ENCODE measurements at places on chromosomes 3 and 15.

GRCh38 chr3:123034120-123034519 is 6.6 kb upstream of the SEMA5B start:
- DNase-seq, result no peak

DNA sequence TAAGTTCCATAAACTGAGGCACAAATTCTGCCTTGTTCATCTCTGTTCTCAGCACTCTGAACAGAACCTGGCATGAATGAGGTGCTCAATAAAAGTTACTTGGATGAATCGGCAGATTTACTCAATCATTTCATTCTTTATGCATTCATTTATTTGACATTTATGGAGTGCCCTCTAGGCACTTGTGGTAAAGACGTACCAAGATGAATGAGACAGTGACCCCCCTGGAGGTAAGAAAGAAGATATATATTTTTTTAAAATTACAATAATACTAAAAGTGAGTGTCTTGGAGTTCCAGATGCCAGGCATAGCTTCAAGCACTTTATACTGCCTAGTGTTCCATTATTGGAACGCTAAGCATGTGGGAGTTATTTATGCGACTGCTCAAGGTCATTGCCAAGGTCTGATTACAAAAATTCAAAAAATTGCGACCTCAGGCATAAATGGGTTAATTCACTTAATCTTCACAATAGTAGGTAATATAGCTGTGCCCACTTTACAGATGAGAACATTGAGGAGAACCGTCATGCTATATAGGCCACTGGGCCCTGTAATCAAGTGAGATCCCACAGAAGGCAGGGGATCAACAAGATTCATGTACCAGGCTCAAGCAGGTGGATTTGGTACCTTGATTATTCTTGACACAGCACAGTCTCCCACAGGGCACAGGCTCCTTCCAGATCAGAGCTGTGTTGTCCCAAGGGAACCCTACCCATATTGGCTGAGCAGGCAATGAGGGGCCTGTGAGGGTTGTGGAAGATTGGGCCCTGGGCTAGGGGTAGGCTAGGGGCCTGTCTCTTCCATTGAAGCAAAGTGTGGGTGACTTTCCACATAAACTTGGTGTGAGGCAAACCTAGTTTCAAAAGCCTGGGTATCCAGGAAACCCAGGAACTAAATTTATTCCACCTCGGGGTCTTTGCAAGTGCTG is 10.7 kb downstream of the XIRP1 start:
- DNase-seq, result no peak

- DNase-seq, result no peak
Measured at GRCh38 chr3:72043204-72044133, 258.5 kb upstream of the PROK2 start.

DNA sequence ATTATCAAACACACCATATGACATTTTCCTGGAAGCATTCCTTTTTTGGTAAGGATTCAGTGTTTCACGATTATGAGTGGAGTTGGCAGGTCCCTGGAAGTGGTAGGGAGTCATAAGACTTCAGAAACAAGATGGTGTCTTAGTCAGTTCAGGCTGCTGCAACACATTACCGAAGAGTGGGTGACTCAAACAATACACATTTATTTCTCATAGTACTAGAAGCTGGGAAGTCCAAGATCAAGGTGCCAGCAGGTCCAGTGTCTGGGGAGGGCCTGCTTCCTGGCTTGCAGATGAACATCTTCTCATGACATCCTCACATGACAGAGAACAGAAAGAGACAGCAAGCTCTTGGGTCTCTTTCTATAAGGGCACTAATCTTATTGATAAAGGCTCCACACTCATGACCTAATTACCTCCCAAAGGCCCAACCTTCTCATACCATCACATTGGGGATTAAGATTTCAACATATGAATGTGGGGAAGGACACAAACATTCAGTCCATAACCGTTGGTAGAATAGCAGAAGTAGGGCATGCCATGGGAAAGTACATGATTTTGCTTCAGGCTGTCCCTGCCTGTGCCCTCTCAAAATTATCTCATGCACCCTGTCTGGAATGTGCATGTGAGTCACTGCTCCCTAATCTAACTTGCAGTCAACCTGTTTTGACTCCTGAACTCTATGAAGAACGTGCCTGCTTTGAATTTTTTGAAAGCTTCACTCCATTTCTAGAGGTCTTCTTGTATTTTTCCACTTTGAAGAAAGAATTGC is 72.5 kb downstream of the GTPBP8 start:
- no peak for DNase-seq

- DNase-seq, result no peak
Measured at GRCh38 chr3:187997946-187998561, 155.9 kb upstream of the LPP start.

DNA sequence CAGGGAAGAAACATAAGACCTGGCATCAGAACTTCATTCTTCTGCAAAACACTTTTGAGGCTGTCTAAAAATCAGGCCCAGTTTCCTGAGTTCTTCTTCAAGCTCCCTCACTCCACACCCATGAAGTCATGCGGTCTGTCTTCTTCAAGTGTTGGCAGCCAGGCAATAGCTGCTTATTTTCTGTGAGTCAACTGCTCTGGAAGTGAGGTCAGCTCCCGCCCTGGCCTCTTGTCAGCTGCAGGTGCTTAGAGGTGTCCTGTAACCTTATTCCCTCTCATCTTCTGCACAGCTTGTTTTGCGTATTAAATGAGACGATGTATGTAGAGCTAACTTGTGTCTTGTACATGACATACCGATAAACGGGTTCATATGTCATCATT is 226.1 kb downstream of the ADAMTS17 start:
- no peak for DNase-seq

DNA sequence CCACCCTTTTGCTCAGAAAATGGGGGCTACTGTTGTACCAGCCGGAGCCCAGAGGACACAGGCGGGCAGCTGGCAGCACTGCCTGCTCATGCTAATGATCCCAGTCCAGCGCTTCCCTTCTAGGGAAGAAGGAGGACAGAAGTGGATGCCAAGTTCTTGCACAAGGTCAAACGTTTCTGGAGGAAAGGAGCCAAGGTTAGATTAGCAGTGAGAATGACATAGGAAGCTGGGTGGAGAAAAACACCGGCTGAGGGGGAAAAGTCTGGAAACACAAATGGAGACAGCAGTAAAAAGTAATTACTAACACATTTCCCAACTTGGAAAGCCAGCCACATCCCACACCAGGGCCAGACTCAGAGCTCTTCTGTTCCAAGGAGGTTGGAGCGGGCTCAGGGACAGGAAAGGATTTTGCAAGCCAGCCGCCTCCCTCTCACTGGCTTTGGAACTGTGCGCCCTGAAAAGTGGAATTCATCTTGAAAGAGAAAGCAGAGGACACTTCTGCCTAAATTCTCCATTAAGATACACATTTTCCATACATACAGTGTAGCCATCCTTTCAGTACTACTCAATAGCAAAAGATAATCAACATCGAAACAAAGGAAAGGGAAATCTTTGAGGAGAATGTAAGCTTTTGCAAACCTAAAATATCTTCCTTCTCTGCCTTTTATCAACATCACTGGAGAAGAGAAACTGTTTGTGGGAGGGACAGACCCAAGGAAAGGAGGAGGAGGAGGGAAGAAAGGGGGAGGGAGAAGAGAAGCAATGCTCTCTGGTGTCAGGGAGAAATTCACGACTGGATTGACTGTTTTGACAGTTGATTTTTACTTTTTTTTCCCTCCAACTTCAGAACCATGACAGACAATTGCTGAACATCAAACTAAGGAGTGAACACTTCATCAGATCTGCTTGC is 133.6 kb downstream of the CD47 start:
- DNase-seq, result no peak

DNA sequence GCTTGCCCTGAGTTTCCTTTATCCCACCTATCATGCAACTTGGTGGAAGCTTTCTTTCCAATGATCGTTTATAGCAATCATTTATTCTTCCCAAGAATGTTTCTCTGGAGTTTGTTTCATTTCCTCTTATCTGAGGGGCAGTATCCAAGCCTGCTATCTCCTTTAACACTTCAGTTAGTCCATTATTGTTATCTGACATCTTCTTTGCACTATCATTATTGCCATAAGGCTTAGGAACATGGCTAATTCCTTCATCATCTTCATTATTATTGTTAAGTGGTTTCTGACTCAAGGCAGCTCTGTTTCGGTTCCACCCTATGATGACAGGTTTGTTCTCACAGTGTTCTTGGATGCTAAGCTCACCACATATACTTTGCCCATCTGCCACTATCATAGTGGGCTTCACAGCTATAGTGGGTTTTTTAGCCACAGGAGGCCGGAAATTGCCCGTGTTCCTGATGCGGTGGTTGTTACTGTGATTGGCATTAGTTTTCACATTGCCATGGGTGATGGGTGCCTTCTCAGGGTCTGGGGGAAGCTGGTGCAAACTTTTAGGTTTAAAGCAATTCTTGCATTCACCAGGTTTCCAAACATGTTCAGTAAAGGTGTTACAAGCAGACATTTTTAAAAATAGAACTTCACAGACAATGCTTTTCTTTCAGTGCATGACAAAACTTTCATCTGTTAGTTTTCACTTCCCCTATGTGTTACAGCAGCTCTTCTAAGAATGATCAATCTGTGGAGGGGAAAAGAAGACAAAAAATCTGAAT is 110.6 kb upstream of the TSPAN3 start:
- DNase-seq, result no peak

GRCh38 chr3:122391681-122392446 is 7.9 kb downstream of the FAM162A start:
- no peak for DNase-seq

DNA sequence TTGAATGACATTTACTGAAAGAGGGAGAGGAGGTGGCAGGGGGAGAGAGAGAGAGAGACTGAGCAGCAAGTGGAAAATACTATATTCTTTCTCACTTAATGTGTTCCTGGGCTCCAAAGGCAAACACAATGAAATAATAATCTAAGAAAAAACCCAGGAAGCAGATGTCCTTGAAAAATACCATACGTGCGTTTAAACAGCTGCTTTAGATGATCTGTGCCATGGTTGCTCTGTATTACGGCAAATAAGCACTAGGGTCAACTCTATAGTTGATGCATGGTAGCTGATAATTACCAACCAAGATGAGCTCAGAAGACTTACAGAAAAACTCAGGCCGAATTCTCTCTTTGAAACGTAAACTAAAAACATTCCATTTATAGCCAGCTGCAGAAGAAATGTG is 410.3 kb upstream of the TBL1XR1 start:
- DNase-seq, result no peak

GRCh38 chr3:39651993-39652739 is 157.2 kb upstream of the MYRIP start:
- DNase-seq, result no peak

- DNase-seq, result no peak
Measured at GRCh38 chr3:196336319-196337145, 1.7 kb downstream of the TM4SF19 start.

DNA sequence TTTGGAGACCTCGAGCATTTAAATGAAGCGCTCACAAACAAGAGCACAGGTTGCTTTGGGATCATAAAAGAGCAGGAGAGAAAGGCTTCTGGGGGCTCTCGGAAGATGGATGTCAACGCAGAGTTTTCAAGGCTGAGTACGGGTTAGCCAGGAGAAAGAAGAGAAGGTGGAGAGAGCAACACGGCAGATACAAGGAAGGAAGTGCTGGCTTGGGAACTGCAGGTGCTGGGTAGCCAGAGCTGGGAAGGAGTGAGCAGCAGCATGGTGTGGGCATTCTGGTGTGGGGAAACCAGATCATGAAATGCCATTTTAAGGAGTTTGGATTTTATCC is 580 bp upstream of the RUBCN start:
- DNase-seq, result no peak

DNA sequence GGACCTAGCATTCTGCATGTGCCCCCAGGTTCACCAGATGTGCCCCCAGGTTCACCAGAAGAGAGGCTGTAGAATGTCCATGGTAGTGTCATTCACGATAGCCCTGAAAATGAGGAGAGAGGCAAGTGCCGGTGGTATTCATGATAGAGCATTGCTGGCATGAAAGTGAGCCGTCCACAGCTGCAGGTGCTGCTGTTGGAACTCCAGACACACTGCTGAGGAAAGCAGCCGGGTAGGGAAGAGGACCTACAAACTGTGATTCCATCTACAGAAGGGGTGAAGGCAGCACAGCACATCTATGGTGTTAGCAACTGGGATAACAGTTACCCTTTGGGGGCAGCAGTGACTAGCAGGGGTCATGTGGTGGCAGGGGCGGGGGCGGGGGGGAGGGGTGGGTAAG is 125.0 kb upstream of the PLXNA1 start:
- no peak for DNase-seq

DNA sequence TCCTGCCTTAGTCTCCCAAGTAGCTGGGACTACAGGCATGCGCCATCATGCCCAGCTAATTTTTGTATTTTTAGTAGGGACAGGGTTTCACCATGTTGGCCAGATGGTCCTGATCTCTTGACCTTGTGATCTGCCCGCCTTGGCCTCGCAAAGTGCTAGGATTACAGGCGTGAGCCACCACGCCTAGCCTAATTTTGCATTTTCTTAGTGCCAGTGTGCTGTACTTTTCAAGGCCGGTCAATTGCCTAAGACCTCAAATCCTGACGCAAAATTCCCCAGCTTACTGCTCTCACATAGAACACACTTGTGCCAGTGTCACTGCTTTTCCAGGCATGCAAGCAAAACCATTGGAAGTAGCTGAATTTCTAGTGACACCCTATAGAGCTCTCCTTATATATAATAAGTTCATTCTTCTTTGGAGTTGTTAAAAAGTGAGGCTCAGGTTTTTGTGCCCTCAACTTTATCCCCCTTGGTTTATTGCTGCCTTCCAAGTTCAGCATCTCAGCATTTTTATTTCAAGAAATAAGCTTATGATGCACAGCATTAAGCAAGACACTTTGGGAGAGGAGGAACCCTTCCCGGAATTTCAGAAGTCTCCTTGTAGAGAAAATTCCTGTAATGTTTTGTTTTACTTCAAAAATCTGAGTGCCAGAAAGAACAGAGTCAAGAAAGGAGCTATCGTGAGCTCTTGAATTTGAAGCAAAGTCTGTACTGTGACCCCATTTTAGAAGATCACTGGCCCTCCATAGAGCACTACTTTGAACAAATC is 93.2 kb downstream of the FILIP1L start:
- DNase-seq, result no peak

- DNase-seq, result no peak
Measured at GRCh38 chr15:61032600-61033286, 196.4 kb downstream of the RORA start.

DNA sequence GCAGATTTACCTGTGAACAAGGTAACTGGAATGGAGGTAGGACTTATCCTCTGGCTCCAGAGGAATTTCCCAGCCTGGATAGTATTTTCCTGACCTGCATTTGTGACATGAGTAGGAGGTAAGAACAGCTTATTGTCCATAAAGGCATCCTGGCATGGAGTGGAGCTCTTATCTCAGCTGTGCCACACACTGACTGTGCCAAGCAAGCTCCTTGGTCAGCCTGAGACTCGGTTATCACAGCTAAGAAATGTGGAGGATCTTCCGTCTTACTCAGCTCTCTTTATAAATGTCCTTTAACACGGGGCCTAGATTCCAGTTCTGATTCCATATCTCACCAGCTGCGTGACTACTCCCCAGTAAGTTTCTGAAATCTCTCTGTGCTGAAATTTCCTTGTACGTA is 38.9 kb downstream of the SLCO3A1 start:
- no peak for DNase-seq

DNA sequence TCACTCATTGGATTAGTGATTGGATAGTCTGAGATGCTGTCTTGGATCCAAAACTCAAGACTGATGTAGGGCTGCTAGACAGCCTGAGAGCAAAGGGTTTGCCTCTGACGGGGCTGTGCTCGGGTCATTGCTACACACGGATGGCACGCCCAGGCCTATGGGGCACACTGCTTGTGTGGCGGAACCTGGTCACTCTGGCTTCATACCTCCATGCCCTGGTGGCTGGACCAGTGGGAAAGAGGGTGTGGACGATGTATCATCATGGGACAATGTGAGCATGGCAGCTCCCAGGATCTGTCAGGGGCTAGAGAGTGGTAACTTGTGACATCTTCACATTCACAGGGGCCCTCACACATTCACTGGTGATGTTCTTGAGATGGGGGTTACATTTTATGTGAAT is 18.1 kb upstream of the CCDC174 start:
- no peak for DNase-seq

Data from activated CD4-positive, alpha-beta T cell treated with anti-CD3 and anti-CD28 coated beads for 4 hours (primary cell).